SJCRH30 (cell line): ENCODE measurements at places on chromosomes 2 and 18.

DNA sequence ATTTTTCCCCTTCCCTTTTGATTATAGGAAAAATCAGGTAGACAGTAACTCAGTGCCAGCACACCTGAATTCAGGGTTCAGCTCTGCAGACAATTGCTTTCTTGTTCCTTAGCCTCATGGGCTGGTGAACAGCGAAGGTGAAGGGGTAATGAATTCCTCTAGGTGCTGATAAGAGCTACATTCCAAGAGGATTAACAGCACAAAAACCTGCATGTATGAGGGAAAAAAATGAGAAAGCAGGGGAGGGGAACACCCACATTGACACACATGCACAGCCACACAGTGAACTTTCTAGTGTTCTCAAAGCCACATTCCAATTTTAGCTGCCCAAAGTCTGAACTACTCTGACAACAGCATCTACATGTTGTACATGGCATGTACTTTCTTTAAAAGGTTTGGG lies 46.1 kb downstream of the SPATS2L start:
- DNase-seq: no peak

- DNase-seq: no peak
These were observed 17.0 kb upstream of the NFATC1 start for GRCh38 chr18:79378536-79379250.

DNA sequence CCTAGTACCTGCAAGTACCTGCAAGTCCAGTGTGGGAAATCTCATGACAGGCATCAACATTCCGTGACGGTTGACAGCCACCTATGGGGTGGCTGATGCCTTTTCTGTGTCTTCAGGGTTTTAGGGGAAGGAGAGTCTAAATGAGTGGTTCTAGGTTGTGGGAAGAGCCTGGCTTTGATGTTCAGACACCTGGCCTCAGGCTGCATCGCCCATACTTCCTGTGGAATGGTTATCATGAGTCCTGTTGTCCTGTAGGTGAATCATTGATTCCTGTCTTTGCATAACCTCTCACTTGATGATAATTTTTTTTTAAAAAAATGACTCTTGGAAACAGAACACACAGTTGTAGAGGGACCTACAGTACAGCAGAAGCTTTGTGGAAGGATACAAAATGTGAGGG lies 108.9 kb downstream of the NEDD4L start:
- DNase-seq: no peak

DNA sequence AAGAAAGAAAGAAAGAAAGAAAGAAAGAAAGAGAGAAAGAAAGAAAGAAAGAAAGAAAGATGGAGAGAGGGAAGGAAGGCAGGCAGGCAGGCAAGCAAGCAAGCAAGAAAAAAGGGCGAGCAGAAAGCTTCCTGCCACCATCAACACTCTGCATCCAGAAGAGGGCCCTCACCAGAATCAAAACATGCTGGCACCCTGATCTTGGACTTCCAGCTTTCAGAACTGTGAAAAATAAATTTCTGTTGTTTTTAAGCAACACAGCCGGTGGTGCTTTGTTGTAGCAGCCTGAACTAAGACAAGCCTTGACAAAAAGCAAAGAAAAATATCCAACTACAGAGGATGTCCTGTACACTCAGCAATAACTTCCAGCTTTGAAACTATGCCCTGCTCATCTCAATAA lies 401.7 kb downstream of the LRATD1 start:
- no peak for DNase-seq

- DNase-seq: peak; percentile 24
These were observed 220.5 kb downstream of the PIEZO2 start for GRCh38 chr18:10928772-10929373.

DNA sequence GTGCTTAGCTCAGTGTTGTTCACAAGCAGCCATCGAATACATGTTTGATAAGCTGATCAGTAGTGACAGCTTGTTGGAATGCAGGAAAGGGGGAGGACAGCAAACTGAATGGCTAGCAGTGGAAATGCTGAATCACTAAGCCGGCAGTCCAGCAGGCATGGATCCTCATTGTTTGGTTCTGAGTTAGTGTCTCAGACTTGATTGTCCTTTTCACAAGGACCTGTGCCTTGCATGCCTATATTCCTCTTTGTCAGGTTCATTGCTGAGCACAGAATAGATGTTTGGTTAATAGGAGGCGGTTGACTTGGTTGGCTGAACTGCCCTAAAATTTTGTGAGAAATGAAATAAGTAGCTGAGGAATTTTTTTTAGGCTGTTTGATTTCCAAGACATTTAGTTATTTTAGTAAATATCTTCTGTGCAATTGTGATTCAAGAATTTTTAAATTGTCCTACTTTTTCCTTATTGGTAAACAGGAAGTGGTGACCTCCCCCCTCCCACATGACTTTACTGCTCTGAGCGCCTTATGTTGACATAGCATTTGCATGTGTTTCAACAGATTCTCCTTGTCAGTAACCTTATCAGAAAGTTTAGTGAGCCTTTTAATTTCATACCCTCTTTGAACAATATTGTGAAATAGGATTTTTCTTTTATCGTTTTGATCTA lies 21.4 kb upstream of the STON1 start:
- DNase-seq: no peak

DNA sequence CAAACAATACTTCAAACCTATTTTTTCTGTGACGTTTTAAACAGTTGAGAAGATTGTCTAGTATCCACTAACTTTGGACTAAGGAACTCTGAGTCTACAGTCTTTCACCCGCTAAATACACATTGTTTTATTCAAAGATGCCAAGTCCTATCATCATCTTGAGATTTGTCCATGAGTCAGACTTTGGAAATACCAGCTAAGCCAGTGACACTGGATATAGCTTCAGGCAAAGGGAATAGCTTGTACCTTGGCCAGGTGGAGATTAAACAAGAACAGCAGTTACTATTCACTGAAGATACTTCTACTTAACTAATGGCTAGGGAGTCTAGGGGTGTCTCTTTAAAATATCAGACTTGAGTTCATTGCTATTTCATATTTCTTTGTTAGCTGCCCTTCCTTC lies 137.5 kb downstream of the COMMD1 start:
- no peak for DNase-seq

GRCh38 chr2:23900541-23901322 lies 26.2 kb downstream of the ATAD2B start:
- DNase-seq: no peak

- no peak for DNase-seq
These were observed 461.1 kb upstream of the UBE2E3 start for GRCh38 chr2:180519276-180519675.

- DNase-seq: peak; percentile 35
These were observed 35.4 kb downstream of the INPP4A start for GRCh38 chr2:98479959-98480524.

DNA sequence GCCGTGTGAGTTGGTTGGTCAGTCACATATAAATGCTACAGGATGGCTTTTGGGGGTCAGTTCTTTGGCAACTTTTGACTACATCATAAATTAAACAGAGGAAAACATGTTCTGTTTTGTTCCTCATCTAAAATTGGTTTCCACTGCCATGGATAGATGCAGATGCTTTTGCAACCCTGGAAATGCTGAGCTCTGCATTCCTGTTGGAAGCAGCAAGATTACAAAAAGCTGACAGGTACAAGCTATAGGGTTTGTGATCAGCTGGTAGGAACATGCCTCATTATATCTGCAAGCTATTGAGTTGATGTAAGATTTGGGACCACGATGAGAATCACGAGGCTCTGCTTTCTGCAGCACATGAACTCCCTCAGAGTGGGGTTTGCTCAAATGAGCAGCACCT lies 207.4 kb upstream of the TPO start:
- no peak for DNase-seq

DNA sequence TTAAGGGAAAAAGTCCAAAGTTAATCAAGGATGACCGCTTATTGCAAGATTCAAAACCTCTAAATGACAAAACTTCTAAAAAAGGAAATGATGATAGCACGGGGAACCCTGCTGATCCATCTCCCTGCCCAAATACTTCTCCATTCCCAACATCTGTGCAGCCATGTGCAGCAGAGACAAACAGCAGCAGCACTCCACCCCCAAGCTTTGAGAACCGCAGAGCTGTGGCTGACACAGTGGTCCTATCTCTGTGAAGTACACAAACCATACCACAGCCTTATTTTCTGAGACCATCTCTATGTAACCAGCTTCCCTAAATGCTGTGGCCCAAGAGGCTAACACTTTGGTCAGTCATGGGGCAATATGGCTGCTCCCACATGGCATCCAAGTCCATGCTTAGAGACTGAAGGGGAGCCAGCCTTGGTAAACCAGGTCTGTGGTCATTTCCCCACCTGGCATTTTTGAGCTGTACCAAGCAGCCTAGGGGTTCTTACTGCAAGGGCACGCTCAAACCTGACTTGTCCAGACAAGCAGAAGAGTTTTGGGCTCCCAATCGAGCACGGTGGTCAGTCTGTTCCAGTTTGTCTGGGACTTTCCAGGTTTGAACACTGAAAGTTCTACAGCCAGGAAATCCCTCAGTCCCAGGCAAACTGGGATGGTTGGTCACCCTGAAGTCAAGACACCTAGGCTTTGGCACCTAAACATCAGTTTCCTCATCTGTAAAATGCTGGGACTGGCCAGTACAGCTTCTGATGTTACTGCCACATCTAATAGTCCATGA lies 17.1 kb upstream of the NFE2L2 start:
- DNase-seq: no peak

DNA sequence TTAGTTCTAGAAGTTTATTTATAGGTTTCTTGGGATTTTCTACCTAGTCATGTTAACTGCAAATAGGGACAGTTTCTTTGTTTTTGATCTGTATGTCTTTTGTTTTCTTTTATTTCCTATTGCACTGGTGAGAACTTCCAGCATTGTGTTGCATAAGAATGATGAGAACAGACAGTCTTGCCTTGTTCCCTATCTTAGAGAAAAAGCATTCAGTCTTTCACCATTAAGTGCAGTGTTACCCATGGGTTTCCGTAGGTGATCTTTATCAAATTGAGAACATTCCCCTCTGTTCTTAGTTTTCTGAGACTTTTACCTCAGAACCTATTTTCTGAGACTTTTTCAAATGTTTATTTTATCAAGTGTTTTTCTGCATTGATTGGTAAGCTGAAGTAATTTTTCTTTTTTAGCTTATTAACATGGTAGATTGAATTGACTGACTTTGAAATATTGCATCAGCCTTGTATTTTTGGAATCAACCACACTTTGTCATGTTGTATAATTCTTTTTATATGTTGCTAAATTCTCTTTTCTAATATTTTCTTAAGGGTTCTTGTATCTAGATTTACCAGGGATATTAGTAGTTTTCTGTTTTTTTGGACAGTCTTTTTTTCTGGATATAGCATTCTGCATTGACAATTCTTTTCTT lies 17.2 kb downstream of the MFSD6 start:
- no peak for DNase-seq
